ENCODE measurements at places on chromosomes 3 and 15.

- no peak for DNase-seq
Observed at GRCh38 chr3:38968891-38969290, 82.9 kb downstream of the SCN11A start.

DNA sequence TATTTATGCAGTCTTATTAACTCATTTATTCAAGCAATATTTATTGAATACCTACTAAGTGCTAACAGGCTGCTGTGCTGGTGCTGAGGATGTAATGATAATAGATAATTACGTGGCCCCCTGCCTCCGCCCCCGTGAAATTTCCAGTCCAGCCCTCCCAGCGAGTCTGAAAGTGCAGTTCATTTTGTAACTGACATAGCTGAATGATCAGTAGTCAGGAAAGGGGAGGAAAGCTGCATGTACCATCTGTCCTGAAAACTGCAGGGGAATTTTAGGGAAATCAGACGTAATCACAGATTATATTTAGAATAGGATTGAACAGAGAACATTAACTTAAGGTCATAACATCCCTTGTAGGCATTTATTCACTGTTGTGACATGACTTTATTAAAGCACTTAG lies 736.8 kb downstream of the MCTP2 start:
- DNase-seq: no peak

DNA sequence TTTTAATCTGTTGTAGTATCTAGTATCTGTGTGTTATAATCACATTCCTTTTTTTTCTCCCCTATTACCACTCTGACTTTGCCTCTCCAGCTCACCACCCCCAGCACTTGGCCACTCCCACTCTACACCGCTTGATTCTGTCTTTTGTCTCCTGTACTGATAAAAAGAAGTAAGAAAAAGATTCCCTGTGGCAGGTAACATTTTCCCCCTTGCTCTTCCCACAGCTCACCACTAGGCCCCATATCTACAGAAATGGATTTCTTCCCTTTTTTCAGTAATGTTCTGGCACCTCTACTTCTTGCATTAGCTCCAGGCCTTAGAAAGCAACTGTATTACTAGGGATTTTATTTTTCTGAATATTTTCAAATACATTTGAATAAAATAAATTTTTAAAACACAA lies 25.6 kb downstream of the KCNH8 start:
- DNase-seq: no peak

- DNase-seq: no peak
Observed at GRCh38 chr3:190076136-190076535, 44.6 kb downstream of the P3H2 start.

DNA sequence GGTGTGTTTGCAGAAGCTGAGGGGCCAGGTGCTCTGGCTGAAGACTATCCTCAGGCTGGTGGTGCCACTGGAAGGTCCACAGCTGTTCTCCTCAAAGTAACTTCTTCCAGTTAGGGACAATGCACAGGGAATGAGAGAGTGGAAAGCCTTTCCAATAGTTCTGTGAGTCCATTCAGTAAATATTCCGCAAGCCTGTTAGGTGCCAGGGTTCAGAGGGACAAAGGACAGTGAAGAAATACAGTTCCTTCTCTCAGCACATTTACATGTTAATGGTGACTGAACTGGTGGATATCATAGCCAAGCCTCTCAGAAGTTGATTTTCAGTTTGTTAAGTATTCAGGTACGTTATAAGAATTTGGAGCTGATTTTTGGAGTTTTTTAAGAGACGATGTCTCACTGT lies 122.5 kb downstream of the C3orf70 start:
- DNase-seq: no peak

DNA sequence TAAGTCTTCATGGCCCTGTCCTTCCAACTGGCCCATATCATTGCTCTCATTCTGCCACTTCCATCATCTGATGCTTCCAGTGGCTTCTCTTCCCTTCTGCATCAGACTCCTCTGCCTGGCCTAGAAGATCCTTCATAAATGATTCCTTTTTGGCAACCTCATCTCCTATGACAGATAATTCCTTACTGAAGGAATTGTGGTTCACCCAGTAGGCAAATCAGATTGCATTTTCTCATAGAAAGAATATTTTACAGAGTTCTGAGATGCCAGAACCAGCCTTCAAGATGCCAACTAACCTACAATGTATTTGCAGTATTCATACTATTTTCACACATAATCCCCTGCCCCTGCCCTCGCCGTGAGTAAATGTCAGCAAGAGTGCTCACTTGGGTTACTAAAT lies 423.0 kb upstream of the TGFBR2 start:
- no peak for DNase-seq

- no peak for DNase-seq
Observed at GRCh38 chr15:43463507-43463906, 29.4 kb downstream of the TP53BP1 start.

GRCh38 chr15:35054380-35054779 lies 30.7 kb downstream of the NANOGP8 start:
- no peak for DNase-seq

All from activated CD8-positive, alpha-beta memory T cell treated with anti-CD3 and anti-CD28 coated beads, Interleukin-2, amount 50 U/mL, for 4 hours (primary cell).